ENCODE measurements at places on chromosomes 7 and 10. TPM values are rescaled to one million over a fixed set of nuclear protein-coding genes. Genes with fewer than 3 reads are reported as not detected.

GRCh38 chr10:68870061-68870460, 31.1 kb upstream of the DDX50 start:
- H3K4me1 ChIP-seq, result peaks cover 43% of the 10 kb centered on the region
- no peak overlapping the region for H3K4me3 ChIP-seq
- no peaks in the 10 kb centered on the region for H3K36me3 ChIP-seq
- DNase-seq, result no peak
- H3K27me3 ChIP-seq, result no peaks in the 10 kb centered on the region
- H3K27ac ChIP-seq, result peak overlapping the region; percentile 99

Gene CFAP69
- 4.8 TPM for total RNA-seq

DNA sequence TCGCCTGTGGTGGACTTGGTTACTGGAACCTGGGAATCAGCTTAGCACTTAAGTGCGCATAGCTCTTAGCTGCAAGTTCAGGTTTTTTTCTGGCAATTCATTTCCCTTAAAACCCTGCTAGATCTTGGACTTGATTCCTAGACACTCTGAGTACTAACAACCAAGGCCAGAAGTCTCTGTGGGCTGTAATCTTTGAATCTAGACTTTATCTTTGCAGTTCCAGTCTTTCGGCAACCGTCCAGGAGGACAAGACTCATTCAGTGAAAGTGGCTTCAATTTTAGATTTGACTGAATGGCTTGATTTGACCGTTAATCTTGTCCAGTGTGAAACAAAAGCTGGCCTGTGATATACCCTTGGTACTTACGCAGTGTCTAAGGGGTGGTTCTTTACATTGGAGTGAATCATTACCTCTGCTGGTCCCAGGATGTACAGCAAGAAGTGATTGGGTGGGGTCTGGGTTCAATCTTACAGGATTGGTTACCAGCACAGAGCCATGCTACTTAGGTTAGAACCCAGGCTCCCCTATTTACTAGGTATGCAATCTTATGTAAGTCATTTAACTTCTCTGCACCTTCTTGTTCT, 16.4 kb downstream of the PTTG1IP2 start:
- peaks cover 18% of the 10 kb centered on the region for H3K4me1 ChIP-seq
- no peak overlapping the region for H3K27ac ChIP-seq
- H3K4me3 ChIP-seq, result no peak overlapping the region
- no peaks in the 10 kb centered on the region for H3K27me3 ChIP-seq

Gene WDR86
- 33.0 TPM for total RNA-seq

Gene SPDYE9
- not detected for total RNA-seq

- H3K4me1 ChIP-seq, result peaks cover 11% of the 10 kb centered on the region
- H3K36me3 ChIP-seq, result no peaks in the 10 kb centered on the region
- peaks cover 33% of the 10 kb centered on the region for H3K27me3 ChIP-seq
- H3K4me3 ChIP-seq, result peak overlapping the region; percentile 63
Observed at GRCh38 chr10:103554488-103555324, 61.2 kb downstream of the NEURL1 start.

DNA sequence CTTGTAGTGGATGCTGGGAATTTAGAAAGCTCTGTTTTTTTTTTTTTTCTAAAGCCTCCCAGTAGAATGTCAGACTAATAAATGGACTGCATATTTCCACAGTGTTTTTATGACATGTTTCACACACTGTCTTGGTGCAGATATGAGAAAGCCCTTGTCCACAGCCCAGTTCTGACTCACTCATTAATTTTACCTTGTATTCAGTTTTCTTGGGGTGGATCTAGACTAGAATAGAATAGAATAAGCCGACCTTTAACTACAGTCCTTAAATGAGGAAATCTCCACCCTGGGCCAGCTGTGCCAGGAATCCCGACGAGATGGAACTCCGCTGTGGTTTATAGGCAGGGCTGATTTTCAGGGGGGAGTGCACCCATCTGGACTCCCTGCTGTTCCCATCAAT, 274.7 kb downstream of the NRG3 start:
- DNase-seq, result no peak
- H3K36me3 ChIP-seq, result no peaks in the 10 kb centered on the region
- no peak overlapping the region for H3K4me3 ChIP-seq
- no peak overlapping the region for H3K27ac ChIP-seq

Gene FAM25A
- not detected for total RNA-seq

Gene PRKG1
- total RNA-seq, result 22.7 TPM

Gene PPA1
- total RNA-seq, result 203 TPM

- H3K27me3 ChIP-seq, result peaks cover 16% of the 10 kb centered on the region
- H3K36me3 ChIP-seq, result no peaks in the 10 kb centered on the region
- H3K4me1 ChIP-seq, result peaks cover 46% of the 10 kb centered on the region
- H3K4me3 ChIP-seq, result no peak overlapping the region
- DNase-seq, result no peak
Observed at GRCh38 chr7:128384726-128385125, 23.2 kb upstream of the PRRT4 start.

GRCh38 chr10:32379950-32380551, 33.1 kb upstream of the EPC1 start:
- peak; percentile 2 for DNase-seq
- H3K4me1 ChIP-seq, result peaks cover 20% of the 10 kb centered on the region
- no peaks in the 10 kb centered on the region for H3K27me3 ChIP-seq
- peaks cover 3% of the 10 kb centered on the region for H3K36me3 ChIP-seq

DNA sequence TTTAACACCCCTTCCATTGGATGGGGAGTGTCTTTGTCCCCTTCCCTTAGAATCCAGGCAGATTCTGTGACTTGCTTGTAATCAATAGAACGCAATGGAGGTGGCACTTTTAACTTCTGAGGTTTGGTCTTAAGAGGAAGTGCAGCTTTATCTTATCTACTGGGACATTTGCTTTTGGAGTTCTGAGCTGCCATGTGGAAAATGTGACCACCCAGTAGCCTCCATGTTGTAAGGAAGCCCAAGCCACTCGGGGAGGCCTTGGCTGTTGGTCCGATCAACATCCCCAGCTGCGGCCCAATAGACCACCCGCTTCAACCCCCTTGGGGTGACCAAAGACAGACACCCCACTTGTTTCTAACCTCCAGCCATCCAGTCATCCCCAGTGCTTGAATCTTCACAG, 86.3 kb upstream of the FAM171A1 start:
- H3K4me3 ChIP-seq, result no peak overlapping the region
- H3K27me3 ChIP-seq, result peaks cover 13% of the 10 kb centered on the region
- peaks cover 19% of the 10 kb centered on the region for H3K4me1 ChIP-seq
- no peaks in the 10 kb centered on the region for H3K36me3 ChIP-seq
- no peak for DNase-seq

Gene SVOPL
- 0.09 TPM for total RNA-seq

Data from neural progenitor cell (in vitro differentiated cells).